ENCODE measurements at places on chromosomes 2 and 18. TPM values are rescaled to one million over a fixed set of nuclear protein-coding genes. Genes with fewer than 3 reads are reported as not detected.

Gene MROH2A
- total RNA-seq: 0.10 TPM

Gene STK39
- total RNA-seq: 21.9 TPM

Gene REG1A
- not detected for total RNA-seq

Gene COL4A3
- total RNA-seq: 0.29 TPM

Gene PIEZO2
- total RNA-seq: 10.7 TPM

Gene LCT
- not detected for total RNA-seq

Measured in RPMI7951 (cell line).